CD4-positive, alpha-beta T cell treated with Interleukin-15 for 1 hour (primary cell): ENCODE measurements at places on chromosomes 2 and 18.

DNA sequence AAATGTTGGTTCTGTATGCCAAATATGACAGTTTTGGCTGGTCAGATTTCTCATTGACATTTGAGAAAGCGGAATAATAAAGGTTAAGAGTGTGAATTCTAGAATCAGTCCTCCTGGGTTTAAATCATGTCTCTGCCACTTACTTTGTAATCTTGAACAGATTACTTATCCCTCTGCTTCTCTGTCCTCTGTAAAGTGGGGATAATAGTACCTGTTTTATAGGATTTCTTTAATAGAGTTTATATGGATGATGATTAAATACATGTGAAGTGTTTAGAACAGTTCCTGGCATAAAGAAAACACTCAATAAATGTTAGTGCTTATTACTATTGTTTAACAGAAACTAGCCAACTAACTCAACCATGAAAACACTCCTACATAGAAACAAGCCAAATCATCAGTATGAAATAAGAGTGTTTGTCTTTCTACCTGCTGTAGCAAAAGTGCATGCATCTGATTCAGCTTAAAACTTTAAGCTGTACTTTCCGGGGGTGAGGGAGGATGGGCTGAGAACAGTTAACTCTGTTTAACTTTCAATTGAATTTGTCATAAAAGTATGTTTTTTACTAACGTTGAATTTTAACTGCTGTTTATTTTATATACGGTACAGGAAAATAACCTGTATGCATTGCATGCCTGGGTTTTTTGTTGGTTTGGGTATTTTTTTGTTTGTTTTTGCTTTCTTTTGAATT, 6.8 kb downstream of the HTR2B start:
- DNase-seq, result no peak

DNA sequence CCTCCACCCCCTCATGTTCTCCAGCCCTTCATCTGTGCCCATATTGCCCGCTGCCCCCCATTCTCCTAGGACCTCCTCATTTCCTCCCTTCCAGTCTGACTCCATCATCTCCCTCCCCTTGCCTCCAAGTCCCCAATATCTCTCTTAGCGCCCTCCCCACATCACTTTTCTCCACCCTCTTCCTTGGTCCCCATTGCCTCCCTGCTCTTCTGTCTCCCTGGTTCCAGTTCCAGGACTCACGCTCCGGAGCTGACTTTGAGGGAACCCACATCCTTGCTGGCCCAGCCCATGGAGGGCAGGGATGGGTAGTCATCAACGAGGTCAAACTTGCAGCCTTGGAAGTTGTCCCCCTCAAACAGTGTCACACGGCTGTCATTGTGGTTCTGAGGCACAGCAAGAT, 2.6 kb downstream of the CRYBA2 start:
- DNase-seq, result no peak

- DNase-seq, result no peak
These were observed 38.3 kb upstream of the SMAD2 start for GRCh38 chr18:47968721-47969120.

- DNase-seq, result no peak
These were observed 27.5 kb downstream of the TFCP2L1 start for GRCh38 chr2:121257480-121257840.

- no peak for DNase-seq
These were observed 72.5 kb downstream of the GNAL start for GRCh38 chr18:11761553-11761952.

DNA sequence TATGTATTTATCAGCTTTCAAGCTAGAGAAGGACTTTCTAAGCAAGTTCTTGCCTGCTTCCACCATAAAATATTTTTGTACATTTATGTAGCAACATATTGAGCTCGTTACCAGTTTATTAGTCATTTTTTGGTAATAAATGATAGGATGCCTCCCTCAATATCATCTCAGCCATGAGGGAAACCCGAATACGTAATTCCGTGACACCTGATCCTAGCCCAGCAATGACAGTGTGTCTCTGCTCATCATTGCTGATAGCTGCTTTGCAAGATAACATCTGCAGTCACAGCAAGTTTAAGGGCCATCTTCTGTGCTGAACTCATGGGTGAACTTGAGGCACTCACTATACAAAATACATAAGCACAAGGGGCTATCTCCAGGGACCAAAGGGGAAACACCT, 62.2 kb downstream of the COL6A3 start:
- DNase-seq, result no peak

DNA sequence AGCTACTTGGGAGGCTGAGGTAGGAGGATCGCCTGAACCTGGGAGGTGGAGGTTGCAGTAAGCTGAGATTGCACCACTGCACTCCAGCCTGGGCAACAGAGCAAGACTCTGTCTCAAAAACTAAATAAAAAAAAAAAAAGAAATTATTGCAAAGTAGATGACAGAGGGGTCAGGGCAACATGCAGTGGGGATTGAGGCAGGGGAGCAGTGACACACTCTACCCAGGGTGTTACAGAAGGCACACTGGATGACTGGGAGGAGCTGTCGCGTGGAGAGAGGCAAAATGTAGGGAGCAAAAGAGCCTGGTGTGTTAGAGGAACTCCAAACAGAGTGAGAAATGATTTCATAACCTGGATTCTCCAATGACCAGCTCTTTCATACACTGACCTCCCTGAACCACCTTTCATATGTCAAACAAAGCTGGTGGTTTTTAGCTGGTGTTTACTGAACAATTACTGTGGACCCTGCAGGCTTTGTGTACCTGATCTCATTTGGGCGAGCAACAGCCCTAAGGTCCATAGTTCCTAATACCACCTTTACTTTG, 22.1 kb downstream of the FBXO41 start:
- no peak for DNase-seq
